ENCODE measurements at places on chromosomes 3 and 15.

- no peak for DNase-seq
Observed at GRCh38 chr15:31349233-31350141, 22.9 kb downstream of the KLF13 start.

- DNase-seq: no peak
Observed at GRCh38 chr15:55289011-55289745, 435 bp downstream of the RAB27A start.

- no peak for DNase-seq
Observed at GRCh38 chr3:158882445-158882844, 80.6 kb downstream of the MFSD1 start.

DNA sequence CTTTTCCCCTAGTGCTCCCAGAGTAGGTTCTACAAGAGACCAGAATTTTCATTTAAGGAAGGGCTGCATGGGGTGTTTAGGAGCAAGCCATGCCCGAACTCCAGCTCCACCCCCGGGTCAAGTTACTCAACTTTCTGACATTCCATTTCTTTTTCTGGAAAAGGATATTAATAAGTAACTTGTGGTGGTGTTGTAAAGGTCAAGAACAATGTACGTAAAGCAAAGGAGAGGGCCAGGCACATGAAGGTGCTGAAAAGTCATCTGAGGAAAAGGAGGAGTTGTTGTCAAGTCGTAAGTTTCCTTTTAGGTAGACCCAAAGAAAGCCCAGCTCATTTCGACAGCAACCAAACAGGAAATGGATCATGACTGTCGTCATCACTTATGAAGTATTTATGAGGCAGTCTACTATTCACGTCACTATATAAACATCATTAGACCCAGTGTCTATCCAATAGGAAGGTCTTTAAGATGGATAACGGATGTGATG is 319.6 kb upstream of the IL12A start:
- DNase-seq: no peak

DNA sequence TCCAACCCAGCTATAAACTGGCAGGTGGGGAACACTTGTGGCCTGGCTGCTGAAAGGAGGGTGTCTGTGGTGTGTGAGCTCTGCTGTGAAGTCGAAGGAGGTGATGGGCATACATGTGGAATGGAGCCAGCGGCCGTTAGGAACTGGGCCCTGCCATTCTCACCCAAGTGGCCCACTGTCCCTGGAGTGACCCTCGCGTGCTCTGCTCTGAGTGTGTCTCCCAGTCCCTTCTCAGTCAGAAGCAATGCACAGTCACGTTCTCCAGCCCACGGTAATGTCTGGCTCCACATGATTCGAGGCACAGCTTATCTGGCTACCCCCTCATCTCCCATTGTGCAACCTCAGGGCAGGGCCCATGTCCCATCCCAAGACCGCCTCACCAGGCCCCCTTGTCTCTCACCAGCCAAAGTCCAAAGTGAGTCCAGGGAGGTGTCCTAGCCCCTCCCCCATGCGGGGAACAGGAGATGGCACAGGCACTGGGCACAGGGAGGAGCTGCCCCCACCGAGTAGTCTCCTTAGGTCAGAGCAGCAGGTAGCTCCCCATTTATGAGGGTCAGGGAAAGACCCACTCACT is 62.9 kb downstream of the ZNF445 start:
- no peak for DNase-seq

DNA sequence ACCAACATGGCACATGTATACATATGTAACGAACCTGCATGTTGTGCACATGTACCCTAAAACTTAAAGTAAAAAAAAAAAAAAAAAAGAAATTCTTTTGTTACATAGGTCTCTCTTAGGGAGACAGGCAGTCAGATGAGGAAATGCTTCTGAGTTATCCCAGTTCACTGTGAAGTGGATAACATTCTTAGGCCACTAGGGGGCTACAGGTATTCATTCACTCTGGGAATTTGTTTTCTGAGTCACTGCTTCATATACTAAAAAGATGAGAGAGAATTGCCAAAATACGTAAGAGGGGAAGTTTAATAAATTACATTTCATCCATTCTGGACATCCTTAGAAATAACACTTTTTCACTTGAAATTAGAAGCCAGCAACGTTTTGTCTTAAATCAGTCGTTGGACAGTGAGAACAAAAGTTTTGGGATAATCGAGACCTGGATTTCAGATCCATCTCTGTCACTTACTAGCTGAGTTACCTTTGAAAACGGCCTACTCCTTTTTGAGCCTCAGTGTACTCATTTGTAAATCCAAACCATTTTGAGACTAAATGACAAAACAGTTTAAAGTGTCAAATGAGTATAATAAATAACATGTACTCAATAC is 738.4 kb upstream of the ALCAM start:
- no peak for DNase-seq
